HCT116 (cell line): ENCODE measurements at places on chromosomes 1 and 21.

DNA sequence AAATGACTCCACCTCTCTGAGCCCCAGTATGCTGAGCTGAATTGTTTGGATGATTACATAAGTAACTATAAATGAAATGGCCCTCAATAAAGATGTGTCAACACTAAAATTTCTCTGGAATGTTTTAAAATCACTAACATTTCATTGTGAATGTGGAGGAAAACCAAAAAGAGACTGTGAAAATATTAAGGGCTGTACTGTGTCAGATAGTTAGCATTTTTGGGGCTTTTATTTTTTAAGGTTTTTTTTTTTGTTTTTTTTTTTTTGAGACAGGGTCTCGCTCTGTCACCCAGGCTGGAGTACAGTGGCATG is 6.3 kb downstream of the MYOC start:
- DNase-seq, result no peak
- H3K36me3 ChIP-seq, result no peaks in the 10 kb centered on the region
- no peak overlapping the region for H3K27ac ChIP-seq
- no peaks in the 10 kb centered on the region for H3K27me3 ChIP-seq
- peaks cover 9% of the 10 kb centered on the region for H3K4me1 ChIP-seq

DNA sequence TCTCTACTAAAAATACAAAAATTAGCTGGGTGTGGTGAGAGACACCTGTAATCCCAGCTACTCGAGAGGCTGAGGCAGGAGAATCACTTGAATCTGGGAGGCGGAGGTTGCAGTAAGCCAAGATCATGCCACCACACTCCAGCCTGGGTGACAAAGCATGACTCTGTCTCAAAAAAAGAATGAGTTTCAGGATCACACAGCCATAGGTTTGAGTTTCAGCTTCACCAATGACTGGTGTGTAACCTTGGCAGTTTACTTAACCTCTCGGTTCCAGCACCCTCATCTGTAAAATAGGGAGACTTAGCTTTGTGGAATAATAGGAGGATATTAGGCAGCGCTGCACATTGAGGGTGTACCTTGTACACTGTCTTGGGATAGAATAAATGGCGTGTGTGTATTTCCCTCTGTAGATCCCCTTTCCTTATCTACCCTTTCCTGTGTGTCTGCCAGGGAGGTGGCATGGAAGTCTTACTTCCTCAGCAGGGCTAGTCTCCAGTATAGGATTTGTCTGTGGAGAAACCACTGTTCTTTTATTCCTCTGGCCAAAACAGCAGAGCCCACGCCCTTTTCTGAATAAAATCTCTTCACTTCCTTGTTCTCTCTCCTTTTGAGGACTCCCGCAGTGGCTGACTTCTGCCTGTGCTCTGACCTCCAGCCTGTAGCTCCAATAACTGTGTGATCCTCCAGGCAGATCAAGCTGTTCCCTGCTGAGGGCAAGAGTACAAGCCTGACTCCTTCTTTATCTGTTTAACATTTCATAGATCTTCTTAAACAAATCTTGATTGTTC is 90.4 kb downstream of the HHAT start:
- H3K27me3 ChIP-seq, result no peaks in the 10 kb centered on the region
- no peaks in the 10 kb centered on the region for H3K4me1 ChIP-seq
- no peak overlapping the region for H3K4me3 ChIP-seq
- no peak overlapping the region for H3K27ac ChIP-seq
- no peak for DNase-seq

GRCh38 chr1:30763651-30764248 is 6.2 kb upstream of the LAPTM5 start:
- no peak overlapping the region for H3K4me3 ChIP-seq
- no peak overlapping the region for H3K27ac ChIP-seq
- H3K36me3 ChIP-seq, result no peaks in the 10 kb centered on the region
- H3K4me1 ChIP-seq, result no peaks in the 10 kb centered on the region; the same call in 1 of the 2 replicates
- no peaks in the 10 kb centered on the region for H3K27me3 ChIP-seq
- DNase-seq, result no peak

DNA sequence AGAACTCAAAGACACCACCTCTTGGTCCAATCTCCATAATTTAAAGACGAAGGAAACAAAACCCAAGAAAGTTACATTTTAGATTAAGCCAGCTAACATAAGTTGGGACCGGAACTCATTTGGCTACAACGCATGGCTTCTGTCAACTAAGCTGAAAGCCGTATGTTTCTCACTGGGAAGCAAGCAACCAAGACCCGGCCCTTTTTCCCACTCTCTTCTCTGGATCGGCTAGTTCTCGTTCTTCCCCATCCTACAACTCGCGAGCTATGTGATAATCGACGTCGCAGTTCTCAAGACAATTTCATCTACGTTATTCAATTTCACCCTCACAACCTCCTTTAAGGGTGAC is 601 bp downstream of the CCT8 start:
- no peaks in the 10 kb centered on the region for H3K27me3 ChIP-seq
- peaks cover 20% of the 10 kb centered on the region for H3K4me1 ChIP-seq
- DNase-seq, result no peak
- peaks cover 18% of the 10 kb centered on the region for H3K36me3 ChIP-seq

DNA sequence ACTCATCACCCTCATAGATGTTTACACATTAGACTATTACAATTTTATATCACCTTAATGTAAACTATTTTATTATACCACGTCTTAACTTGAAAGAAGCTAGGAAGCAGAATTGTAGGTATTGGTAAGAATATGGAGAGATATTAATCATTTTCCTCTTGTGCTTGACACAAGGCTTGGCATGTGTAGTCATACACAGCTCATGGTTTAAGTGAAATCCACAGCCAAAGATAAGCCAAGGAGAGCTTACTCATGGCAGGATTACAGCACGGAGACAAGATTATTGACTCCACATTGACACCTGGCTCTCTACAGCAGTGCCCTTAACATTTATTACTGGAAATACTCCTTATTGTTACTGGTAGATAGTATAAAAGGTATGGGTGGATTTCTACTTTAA is 68.4 kb upstream of the ADGRL4 start:
- H3K4me1 ChIP-seq, result peaks cover 4% of the 10 kb centered on the region
- H3K27me3 ChIP-seq, result no peaks in the 10 kb centered on the region
- no peak overlapping the region for H3K27ac ChIP-seq
- H3K4me3 ChIP-seq, result no peak overlapping the region

DNA sequence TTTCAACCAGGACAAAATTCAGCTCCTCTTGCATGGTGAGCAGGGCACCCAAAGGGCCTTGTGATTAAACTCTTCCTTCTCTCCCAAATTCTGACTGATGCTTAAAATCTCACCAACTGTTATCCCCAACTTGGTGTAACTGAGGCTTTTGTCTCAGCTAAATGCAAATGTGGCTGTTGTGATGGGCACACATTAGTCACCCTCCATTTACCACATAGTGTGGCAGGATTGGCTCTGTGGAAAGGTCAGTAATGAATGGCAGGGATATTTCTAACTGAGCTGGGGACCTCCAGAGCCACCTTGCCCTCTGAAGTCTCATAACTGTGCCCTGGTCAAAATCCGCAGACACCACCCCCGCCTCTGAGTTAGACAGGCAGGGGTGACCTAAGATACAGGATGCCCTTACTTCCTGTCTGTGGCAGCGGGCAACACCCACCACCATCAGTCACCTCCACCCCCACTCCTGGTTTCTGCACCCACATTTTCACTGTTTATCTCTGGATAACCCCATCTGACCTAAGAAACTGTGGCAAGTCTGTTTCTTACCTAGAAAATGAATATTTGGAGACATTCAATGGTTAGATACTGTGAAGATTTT is 25.4 kb upstream of the RGS16 start:
- no peak for DNase-seq
- H3K4me1 ChIP-seq, result peaks cover 18% of the 10 kb centered on the region
- H3K27ac ChIP-seq, result no peak overlapping the region
- H3K4me3 ChIP-seq, result no peak overlapping the region
- H3K27me3 ChIP-seq, result no peaks in the 10 kb centered on the region
- no peaks in the 10 kb centered on the region for H3K36me3 ChIP-seq

GRCh38 chr1:16162163-16162822 is 6.4 kb upstream of the EPHA2 start:
- H3K36me3 ChIP-seq, result no peaks in the 10 kb centered on the region
- no peak for DNase-seq
- H3K27ac ChIP-seq, result peak overlapping the region; percentile 42
- H3K4me3 ChIP-seq, result peak overlapping the region; percentile 48
- no peaks in the 10 kb centered on the region for H3K27me3 ChIP-seq

DNA sequence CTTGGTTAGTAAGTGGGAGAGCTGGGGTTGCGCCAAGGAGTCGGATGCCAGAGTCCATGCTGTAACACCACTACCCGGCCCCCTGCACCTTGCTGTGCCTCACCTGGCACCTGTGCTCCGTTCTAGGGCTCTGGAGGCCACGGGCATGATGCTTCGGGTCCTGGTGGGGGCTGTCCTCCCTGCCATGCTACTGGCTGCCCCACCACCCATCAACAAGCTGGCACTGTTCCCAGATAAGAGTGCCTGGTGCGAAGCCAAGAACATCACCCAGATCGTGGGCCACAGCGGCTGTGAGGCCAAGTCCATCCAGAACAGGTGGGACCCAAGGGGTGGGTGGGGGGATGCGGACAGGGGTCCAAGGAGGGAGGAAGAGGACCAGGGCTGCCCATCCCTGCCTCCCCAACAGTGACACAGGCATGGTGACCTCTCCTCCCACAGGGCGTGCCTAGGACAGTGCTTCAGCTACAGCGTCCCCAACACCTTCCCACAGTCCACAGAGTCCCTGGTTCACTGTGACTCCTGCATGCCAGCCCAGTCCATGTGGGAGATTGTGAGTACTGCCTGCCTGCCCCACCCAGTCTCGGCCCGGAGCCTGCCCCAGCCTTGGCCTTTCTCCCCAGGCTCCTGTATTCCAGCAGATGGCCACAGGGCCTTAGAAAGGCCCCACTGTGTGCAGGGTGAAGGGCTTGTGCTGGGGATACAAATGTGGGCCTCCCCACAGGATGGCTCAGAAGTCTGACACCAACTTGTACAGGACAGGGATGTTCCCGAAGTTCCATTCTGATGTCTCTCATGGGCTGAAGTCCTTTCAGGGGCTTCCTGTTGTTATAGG is 9.6 kb upstream of the HTR6 start:
- no peak for DNase-seq
- H3K27ac ChIP-seq, result no peak overlapping the region
- peaks cover 4% of the 10 kb centered on the region; the same call in 1 of the 2 replicates for H3K4me1 ChIP-seq
- H3K36me3 ChIP-seq, result no peaks in the 10 kb centered on the region
- H3K27me3 ChIP-seq, result no peaks in the 10 kb centered on the region
- H3K4me3 ChIP-seq, result no peak overlapping the region

- peak overlapping the region; percentile 97 for H3K27ac ChIP-seq
- peaks cover 49% of the 10 kb centered on the region for H3K4me1 ChIP-seq
- peak; percentile 89 for DNase-seq
- H3K4me3 ChIP-seq, result no peak overlapping the region
These were observed 179.1 kb downstream of the FASLG start for GRCh38 chr1:172837816-172838679.

DNA sequence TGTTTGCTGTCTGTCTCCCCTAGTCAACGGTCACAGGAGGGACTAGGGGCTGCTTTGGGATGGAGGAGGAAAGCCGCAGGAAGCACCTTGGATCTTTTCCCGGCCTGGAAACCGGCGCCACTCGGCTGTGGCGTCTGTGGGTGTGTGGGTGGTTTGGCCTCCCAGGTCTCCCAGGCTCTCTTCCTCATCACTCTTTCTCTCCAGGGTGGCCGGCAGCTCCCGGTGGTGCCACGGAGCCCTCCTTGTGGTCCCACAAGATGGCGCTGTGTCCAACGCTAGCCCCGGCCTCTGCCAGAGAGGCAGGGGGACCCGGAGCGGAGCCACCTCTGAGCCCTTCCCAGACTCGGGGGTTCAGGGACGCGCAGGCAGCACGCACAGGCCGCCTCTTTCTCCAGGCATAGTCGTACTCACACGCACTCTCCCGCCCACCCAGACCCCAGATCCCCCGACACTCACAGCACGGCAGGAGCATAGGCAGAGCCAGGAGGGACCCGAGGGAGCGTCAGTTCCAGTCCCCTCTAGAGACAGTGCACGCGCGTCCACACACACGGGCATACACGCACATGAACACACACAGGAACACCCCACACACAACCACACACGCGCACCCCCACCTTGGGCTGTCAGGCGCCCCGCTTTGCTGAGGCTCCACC is 31.2 kb downstream of the CDCP2 start:
- no peaks in the 10 kb centered on the region for H3K27me3 ChIP-seq
- peak overlapping the region; percentile 34 for H3K4me3 ChIP-seq
- H3K4me1 ChIP-seq, result peaks cover 2% of the 10 kb centered on the region; the same call in 1 of the 2 replicates

- H3K27ac ChIP-seq, result peak overlapping the region; percentile 57
- peak; percentile 84 for DNase-seq
- H3K27me3 ChIP-seq, result no peaks in the 10 kb centered on the region
- H3K4me1 ChIP-seq, result peaks cover 53% of the 10 kb centered on the region
- H3K4me3 ChIP-seq, result no peak overlapping the region
- no peaks in the 10 kb centered on the region for H3K36me3 ChIP-seq
These were observed 6.9 kb upstream of the S100A2 start for GRCh38 chr1:153572569-153573015.

DNA sequence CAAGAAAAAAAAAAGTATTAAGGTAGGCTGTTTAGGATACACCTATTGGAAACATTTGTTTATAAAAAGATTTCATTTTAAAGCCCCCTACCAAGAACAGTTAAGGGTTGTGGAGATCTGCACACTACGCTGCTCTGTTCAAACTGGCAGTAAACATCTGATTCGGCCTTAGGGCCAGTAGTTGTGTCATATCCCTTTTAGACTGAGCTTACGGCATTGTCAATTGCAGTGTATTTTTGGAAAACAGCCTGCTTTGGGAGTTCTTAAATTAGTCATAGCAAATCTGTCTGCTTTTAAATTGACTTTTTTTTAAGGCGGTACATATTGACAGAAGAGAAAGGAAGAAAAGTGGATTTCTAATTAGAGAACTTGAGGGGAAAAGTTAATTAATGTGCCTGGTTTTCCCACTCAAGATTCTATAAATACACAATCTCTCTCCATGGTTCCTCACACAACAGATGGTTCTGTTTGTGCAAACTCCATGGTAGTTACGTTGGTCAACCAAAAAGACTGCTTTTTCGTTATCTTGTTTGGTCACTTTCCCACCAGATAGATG is 1.7 kb upstream of the ELK4 start:
- H3K27ac ChIP-seq, result no peak overlapping the region
- DNase-seq, result no peak
- H3K4me3 ChIP-seq, result no peak overlapping the region
- H3K4me1 ChIP-seq, result peaks cover 16% of the 10 kb centered on the region
- no peaks in the 10 kb centered on the region for H3K27me3 ChIP-seq

- H3K4me1 ChIP-seq, result peaks cover 5% of the 10 kb centered on the region
- no peaks in the 10 kb centered on the region for H3K27me3 ChIP-seq
- no peak overlapping the region for H3K4me3 ChIP-seq
- H3K27ac ChIP-seq, result no peak overlapping the region
- no peak for DNase-seq
These were observed 65.0 kb downstream of the PRSS38 start for GRCh38 chr1:227880342-227880924.

DNA sequence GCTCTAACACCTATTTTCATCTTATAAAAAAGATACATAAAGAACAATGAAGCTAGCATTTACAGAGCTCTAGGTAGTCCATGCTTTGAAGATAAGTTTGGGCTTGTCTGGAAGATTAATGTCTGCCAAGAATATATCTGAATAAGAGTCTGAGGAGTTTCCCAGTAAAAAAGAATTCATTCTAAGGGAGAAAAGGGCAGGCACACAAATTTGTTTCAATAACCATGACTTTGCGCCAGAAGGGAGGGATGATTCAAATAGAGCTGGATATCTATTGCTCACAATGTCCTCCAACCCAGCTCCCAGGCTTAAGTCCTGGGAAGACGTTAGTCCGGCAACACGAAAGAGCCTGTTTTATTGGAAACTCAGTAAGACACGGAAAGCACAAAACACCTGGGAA is 9.7 kb upstream of the TTLL7 start:
- H3K36me3 ChIP-seq, result no peaks in the 10 kb centered on the region
- H3K4me3 ChIP-seq, result no peak overlapping the region
- DNase-seq, result no peak
- no peaks in the 10 kb centered on the region for H3K27me3 ChIP-seq
- H3K27ac ChIP-seq, result no peak overlapping the region
